ENCODE measurements at places on chromosomes 6 and 20.
A peak's percentile ranks its signal among the peaks of the same experiment; 100 is the strongest.

GRCh38 chr6:109795994-109796555 lies 105.0 kb downstream of the FIG4 start:
- DNase-seq = peak; percentile 79

GRCh38 chr6:4133941-4134838 lies 1.2 kb downstream of the ECI2 start:
- DNase-seq = peak; percentile 21

GRCh38 chr20:45934046-45934585 lies 367 bp upstream of the PCIF1 start:
- DNase-seq = peak; percentile 56

GRCh38 chr6:2770171-2770570 lies 5.0 kb downstream of the WRNIP1 start:
- no peak for DNase-seq

- DNase-seq = no peak
Observed at GRCh38 chr6:143839196-143839595, 3.9 kb upstream of the LTV1 start.

DNA sequence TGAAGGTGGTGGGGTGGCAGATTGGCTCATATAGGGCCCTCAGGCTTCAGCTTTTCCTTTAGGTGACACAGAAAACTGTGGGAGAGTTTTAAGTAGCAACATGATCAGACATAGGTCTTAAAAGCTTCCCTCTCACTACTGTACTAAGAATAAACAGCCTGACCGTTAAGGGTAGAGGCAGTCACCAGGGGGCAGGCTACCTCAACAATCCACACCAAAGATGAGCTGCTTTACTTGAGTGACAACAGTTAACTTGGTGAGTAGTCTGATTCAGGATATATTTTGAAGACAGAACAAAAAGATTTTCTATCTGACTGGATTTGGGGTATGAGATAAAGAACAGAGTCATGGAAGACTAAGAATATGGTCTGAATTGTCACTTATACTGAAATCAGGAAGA lies 193.1 kb upstream of the SHLD1 start:
- DNase-seq = peak; percentile 39

GRCh38 chr6:100230953-100231316 lies 233.8 kb downstream of the SIM1 start:
- peak; percentile 75 for DNase-seq

DNA sequence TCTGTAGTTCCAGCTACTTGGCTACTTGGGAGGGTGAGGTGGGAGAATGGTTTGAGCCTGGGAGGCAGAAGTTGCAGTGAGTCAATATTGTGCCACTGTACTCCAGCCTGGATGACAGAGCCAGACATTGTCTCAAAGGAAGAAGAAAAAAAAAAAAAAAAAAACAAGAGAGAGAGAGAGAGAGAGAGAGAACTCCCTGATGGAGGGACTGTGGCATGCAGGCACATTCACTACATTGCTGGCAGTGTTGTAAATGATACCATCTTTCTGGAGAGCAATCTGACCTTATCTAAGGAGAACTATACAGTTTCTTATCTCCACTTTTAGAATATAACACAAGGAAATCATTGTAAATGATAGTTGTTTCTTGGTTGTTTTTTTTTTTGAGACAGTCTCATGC lies 85.1 kb downstream of the MDN1 start:
- DNase-seq = no peak

DNA sequence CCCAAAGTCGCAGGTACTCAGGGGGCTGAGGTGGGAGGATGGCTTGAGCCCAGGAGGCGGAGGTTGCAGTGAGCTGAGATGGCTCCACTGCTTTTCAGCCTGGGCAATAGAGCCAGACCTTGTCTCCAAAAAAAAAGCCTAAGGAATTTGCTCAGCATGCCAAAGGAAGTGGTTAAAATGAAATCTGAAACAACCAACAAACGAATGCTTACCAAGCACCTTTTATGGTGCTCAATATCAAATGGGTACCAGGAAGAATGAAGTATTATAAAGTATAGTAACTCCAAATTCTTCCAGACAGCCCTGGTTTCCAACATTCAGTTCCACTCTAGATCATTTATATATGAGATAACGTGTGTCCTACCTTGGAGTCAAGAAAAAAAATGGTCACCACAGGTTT lies 14.0 kb downstream of the GMDS start:
- peak; percentile 47 for DNase-seq

DNA sequence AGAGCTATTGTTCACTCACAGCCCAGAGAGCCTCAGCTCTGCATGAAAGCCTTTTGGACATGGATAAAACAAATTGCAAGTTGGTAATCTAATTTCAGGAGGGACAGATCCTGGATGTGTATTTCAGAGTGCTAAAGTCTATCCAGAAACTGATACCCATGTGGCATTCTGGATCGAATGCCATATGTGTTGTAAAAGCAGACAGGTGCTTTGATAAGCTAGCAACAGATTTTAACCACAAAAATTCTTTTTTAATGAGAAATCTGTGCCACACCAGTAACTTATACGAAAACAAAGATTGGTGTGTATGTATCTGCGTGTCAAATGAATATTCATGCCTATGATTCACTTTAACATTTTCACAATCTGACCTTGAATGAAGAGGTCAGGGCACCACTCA lies 936.6 kb upstream of the MAP3K7 start:
- DNase-seq = no peak

GRCh38 chr20:44580581-44581268 lies 1.7 kb upstream of the PKIG start:
- DNase-seq = no peak

DNA sequence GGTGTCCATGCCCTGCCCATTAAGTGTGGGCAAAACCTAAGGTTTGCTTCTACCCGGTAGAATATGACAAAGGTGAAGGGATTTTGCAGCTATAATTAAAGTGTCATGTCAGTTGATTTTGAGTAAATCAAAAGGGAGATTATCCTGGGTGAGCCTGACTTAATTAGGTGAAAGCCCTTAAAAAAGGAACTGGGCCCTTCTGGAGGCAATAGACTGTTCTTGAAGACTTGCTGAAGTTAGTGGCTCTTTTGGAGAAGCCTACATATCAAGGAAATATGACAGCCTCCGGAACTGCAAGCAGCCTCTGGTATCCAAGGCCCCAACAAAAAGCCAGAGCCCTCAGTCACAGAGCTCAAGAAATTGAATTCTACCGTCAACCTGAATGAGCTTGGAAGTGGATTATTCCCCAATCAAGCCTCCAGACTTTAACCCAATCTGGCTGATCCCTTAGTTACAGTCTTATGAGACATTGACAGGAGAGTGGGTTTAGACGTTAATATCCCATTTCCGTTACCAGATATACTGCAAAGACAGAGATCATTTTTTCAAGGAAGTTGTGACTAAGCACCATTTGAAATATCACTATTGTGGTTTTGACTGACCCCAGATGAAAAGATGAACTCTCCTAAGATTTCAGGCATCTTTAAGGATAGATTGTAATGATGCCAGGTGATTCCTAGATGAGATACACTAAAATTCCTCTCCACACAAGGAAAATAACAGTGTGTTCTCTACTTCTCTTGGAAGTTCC lies 303.4 kb downstream of the PLCB1 start:
- no peak for DNase-seq

GRCh38 chr6:53651764-53652401 lies 13.7 kb downstream of the KLHL31 start:
- DNase-seq = peak; percentile 72

- DNase-seq = no peak
Observed at GRCh38 chr6:38636027-38636426, 3.7 kb downstream of the BTBD9 start.

DNA sequence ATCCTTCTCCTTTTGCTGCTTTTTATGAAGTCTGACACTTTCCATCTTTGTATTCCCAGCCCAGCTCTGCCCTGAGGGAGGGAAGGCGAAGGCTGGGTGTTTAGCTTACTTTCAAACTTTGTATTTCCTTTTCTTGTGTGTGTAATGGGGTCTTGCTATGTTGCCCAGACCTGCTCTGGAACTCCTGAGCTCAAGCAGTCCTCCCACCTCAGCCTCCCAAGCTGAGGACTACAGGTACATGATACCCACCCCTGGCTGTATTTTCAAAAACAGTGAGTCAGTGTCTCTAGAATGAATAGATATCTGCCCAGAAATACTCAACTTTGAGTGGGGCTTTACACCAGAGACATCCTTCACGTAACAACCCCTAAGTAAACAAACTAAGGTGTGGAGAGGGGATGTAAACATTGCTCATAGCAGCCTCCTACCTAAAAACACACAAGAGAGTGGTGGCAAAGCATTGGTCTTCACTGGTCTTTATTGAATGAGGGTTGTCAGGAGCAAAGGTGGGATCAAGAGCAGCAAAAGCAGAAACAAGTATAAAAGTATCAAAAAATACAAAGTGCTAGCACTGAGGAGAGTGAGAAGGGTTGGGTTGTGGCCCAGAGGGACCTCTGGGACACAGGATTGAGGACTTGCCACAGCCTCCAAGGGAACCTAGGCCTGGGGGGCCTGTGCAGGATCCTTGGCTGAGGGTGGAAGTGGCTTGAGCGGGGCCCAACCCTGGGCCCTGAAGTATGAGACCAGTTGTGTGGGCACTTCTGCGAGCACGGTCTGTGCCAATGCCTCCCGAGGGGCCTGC lies 10.2 kb downstream of the SPAG4 start:
- no peak for DNase-seq

- no peak for DNase-seq
Observed at GRCh38 chr20:61659994-61660346, 405.7 kb downstream of the TAF4 start.

DNA sequence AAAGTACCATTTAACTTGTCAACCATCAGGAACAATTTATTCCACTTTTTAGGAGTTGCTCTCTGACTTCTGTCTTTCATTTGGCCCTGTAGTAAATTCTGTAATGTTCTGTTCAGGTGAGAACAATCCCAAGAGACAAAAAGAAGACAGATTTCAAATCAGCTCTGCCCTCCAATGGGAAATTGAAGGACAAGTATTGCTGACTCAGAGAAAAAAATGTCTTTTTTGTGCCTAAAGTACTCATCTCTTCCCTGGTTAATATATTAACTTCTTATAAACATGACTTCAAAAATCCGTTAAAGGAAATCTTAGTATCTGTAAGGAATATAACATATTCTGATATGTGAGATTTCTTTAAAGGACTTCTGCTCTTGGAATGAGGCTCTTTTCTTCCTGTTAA lies 38.6 kb upstream of the SCGN start:
- DNase-seq = no peak

DNA sequence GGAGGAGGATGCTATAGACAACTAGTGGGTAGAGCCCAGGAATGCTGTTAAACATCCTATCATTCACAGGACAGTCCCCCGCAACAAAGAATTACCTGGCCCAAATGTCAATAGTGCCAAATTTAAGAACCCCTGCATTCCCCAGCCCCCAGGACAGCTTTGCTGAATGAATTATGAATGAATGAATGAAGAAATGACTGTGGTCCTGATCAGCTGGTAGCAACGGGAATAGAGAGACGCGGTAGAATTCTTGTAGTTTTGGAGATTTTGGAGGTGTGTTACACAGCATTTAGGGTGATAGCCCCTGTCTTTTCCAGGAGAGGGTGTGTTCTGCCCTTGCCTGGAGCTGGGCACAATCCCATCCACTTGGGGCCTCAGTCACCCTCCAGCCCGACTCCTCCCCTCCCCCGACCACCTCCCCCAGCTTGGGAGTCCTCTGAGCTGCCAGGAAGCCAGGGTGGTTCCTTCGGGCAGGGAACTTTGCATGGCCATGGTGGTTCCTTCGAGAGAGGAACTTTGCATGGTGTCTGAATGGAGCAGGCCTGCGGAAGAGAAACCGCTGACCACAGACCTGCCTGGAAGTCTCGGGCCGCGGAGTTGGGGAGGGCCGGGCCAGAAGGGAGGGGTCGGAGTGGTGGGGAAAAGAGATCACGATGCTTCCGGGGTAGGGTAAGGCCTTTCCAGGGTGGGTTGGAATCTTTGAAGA lies 1.0 kb upstream of the HCK start:
- no peak for DNase-seq

GRCh38 chr6:29723262-29723665 lies at the start of gene HLA-F:
HLA-F (plus strand) TSS chr6:29723434; CDS start chr6:29723464, 30 bp downstream.
- DNase-seq = peak; percentile 93

DNA sequence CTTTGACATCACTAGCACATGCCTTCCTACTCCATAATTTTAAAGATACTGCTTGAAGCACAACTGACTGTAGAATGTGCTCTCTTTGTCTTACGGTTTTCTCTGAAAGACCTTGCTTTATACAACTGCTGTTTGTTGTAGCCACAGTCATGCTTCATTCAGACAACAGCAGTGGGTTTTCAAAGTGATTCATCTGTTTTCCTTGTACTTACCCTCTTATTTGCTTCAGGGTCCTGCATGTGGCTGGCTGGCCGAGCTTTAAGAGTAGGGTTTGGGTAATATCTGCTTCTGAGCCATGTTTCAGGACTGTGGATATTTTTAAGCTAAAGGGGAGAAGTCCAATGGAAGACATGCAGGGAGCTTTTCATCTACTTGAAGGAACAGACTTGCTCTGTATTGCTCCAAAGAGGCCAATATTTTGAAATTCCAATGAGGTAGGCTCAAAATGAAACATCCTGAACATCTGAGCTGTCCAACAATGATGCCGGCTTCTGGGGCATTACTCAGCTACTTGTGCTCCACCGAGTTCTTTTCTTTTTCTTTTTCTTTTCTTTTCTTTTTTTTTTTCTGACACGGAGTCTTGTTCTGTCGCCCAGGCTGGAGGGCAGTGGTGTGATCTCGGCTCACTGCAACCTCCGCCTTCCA lies 160.2 kb upstream of the SGK1 start:
- DNase-seq = no peak

DNA sequence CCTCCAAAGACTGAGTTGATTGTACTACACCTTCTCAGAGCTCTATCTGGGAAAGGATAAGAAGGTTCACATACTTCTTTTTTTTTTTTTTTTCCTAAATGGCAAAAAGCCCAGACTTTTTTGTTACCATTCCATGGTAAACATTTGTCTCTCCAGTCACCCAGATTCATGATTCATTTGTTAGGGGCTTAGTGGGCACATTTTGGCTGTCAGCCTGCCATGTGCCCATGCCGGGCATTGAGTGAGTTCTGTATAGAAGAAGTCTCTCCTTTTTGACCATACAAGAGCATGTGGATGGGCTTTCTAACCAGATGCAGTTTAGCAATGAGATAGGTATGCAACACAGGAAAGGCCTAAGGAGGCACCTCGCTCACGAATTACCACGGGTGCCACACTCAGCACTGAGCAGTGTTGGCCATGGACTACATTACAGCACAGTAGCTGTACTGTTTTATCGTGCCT lies 447.5 kb upstream of the HSF2 start:
- DNase-seq = peak; percentile 81

- no peak for DNase-seq
Observed at GRCh38 chr6:164882236-164882635, 427.2 kb downstream of the C6orf118 start.

DNA sequence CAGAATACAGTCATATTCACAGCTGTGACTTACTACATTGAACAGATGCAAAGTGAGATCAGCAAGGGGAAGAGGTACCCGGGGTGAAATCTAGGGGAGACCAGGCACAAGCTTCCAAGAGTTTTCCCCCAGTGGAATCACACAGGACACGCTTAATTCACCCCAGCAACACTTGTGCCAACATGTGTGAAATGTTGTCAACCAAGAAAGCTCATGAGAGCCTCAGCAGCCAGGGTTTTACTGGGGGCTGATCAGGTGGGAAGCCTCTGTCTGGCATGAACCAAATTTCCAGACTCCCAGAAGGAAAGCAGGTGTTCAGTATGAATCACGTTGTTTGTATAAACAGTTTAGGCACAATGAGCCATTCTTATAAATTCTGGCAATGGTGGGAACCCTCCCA lies 6.9 kb upstream of the RTF2 start:
- DNase-seq = no peak
